ENCODE measurements at places on chromosomes 2 and 18.
A peak's percentile ranks its signal among the peaks of the same experiment; 100 is the strongest.

- DNase-seq, result no peak
Observed at GRCh38 chr18:13653746-13654433, 72.5 kb downstream of the FAM210A start.

- no peak for DNase-seq
Observed at GRCh38 chr2:143607231-143608062, 478.2 kb downstream of the ARHGAP15 start.

GRCh38 chr2:176582176-176582575 lies 312.9 kb downstream of the MTX2 start:
- no peak for DNase-seq

- DNase-seq, result no peak
Observed at GRCh38 chr2:47631306-47631705, 151.6 kb upstream of the MSH6 start.

GRCh38 chr2:215888680-215889079 lies 124.7 kb downstream of the MREG start:
- DNase-seq, result no peak

DNA sequence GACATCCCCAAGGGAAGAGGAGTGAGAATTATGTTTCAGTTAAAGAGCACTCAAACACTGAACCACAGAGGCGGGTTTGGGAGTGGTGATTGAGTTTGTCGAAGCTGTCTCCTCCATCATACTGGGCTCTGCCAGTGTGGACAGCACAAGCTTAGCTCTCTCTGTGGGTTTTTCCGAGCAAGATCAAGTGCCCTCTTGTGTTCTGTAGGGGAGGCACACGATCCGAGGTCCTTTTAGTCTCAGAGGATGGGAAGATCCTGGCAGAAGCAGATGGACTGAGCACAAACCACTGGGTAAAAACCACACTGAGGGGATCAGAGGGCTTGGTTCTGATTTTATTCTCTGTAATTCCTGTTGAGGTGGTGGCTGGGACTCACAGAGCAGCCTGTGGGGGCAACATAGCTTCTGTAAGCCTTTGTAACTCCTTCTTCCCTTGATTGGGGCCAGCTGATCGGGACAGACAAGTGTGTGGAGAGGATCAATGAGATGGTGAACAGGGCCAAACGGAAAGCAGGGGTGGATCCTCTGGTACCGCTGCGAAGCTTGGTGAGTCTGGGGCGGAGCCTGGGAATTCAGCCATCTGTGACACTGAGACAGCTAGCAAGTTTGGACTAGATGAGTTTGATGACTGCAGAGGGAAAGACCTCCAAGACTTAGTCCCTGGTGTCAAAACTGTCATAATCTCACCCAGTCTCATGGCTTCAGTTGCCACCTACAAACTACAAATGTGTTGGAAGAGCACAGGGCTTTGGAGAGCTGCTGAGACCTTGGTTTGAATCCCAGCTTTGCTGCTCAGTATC lies 2.0 kb downstream of the NAGK start:
- peak; percentile 27 for DNase-seq

- DNase-seq, result no peak
Observed at GRCh38 chr2:142112757-142113221, 18.0 kb downstream of the LRP1B start.

- no peak for DNase-seq
Observed at GRCh38 chr2:85253890-85254289, 73.9 kb downstream of the TGOLN2 start.

- no peak for DNase-seq
Observed at GRCh38 chr18:68178921-68179320, 536.0 kb downstream of the TMX3 start.
